ENCODE measurements at places on chromosomes 2 and 18.

DNA sequence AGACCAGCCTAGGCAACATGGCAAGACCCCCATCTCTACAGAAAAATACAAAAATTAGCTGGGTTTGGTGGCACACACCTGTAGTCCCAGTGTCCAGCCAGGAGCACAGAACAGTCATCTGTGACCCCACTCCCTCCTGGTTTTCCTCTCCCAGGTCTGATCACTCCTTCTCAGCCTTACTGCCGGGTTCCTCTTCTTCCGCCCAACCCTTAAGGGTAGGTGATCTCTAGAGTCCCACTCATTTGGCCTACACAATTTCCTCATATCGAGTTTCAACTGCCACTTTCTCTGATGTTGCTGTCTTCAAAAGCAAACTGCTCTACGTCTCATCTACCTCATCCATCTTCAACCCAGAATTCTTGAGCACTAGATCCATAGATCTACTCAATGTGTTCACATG is 13.4 kb upstream of the MAT2A start:
- DNase-seq: no peak

GRCh38 chr2:137521653-137522619 is 442.3 kb upstream of the HNMT start:
- DNase-seq: no peak

GRCh38 chr2:167550448-167550847 is 662.2 kb downstream of the XIRP2 start:
- no peak for DNase-seq

DNA sequence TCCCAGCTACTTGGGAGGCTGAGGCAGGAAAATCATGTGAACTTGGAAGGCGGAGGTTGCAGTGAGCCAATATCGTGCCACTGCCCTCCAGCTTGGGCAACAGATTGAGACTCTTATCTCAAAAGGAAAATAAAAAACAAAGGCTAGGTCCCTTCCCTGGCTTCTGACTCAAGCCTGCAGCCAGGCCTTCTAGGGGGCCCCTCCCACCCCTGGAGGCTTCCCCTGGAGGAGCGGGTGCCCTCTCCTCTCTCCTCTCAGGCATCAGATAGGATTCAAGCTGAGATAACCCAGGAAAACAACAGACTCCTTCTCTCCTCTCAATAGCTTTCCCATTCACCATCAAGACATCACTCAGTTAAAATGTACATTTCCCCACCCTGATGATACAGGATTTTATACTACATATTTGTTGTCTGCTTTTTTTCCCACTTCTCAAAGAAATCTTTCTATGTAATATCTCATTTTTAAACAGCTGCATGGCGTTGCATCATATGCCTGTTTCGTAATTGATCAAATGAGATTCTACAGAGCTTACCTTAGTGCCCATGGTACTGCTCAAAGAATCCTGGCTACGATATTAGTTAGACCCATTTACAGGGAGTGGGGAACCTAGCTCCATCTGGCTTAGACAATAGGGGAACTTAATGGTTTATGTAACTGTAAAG is 20.6 kb upstream of the C2orf72 start:
- no peak for DNase-seq

Data from activated CD4-positive, alpha-beta T cell treated with anti-CD3 and anti-CD28 coated beads for 48 hours (primary cell).